Uterus (tissue), 4 donors: ENCODE measurements at places on chromosomes 7 and 10. TPM values are rescaled to one million over a fixed set of nuclear protein-coding genes. Genes with fewer than 3 reads are reported as not detected.

DNA sequence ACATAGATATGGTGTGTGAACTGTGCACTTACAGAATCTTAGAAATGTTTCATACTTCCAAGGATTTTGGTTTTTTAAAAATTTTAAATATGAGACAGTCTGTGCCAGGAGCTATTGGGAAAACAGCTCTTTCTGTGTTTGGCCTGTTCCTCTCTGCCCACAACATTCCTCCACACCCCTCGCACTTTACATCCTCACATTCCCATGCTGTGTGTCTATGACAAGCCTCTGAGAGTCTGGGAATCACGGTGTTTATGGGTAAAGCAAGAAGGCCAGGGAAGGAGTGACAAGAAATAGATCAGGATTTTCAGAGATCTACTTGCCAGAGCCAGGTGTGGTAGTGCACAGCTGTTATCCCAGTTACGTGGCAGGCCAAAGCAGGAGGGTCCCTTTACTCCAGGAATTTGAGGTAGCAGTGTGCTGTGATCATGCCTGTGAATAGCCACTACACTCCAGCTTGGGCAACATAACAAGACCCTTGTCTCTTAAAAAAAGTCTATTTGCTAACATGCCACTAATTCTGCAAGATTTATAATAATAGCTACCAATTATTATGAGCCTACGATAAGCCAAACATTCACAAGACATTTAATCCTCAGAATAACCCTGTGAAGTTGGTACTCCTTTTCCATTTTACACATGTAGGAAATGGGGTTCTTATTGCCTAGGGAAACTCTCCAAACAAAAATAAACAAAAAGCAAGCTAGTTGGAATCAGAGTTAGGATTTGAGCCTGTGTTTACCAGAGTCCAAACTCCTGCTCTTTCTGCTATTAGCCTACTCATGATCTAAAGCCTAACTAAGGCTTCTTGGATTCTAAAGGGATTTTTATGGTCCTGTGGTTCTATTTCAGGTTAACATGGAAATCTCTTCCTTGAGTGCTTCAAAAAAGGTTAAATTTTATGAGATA is 168.3 kb upstream of the SP8 start:
- DNase-seq: no peak

GRCh38 chr10:90136731-90137316 is 435.4 kb downstream of the KIF20B start:
- no peak for DNase-seq

DNA sequence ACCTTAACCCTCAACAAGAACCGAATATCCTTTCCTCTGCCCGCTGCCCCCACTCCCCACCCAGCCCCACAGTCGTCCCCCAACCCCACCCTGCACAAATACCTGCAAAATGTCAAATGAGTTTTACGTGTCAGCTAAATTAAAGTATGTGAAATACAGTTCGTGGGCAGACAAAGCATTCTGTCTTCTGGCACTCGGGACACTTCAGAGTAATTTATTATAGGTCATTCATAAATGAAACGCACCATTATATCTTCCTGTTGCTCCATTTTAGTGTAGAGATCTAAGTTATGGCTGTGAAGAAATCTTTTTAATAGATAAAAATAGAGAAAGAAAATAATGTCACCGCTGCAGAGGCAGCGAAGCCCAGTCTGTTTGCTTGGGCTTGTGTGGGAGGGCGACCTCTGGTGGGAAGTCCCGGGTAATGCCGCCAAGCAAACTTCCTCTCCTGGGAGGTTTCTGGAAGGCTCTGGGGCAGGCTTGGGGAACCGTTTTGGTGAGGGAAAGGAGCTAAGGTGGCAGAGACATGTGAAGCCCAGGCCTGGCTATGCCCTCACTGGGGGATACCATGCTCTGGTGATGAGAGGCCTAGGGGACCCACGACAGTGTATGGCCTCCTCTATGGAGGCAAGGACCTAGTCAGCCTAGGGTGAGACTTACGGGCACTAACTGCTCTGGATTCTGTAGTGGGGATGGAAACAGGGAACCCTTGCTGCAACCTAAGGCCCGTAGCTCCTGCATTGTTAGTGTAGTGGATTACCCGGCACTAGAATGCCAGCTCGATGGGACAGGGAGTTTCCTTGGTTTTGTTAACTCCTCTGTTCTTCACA is 604.9 kb downstream of the LRMDA start:
- peak; percentile 89 for DNase-seq

- no peak for DNase-seq
Observed at GRCh38 chr10:85407088-85407487, 959.5 kb downstream of the GRID1 start.

DNA sequence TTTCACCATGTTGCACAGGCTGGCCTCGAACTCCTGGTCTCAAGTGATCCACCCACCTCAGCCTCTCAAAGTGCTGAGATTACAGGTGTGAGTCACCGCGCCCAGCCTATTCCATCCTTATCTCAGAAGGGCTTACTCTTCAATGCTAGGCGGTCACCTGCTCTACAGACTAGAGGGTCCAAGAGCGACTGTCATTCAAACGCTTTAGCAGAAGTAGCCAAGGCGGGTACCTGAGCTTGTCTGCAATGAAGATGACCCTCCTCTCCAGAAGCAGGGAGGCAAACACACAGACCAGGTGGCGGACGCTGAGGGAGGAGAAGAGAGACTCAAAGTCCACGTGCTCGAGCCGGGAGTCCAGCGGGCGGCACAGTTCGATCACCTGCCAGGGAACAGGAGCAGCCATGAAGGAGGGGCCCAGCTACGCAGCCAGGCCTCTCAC is 65.1 kb upstream of the MKRN1 start:
- no peak for DNase-seq

GRCh38 chr7:28520074-28521015 is 108.0 kb downstream of the CREB5 start:
- no peak for DNase-seq

GRCh38 chr10:70320751-70321150 is 36.9 kb upstream of the NPFFR1 start:
- DNase-seq: no peak

GRCh38 chr7:6393667-6394056 is 54.1 kb downstream of the DAGLB start:
- DNase-seq: no peak

- peak; percentile 56 for DNase-seq
Observed at GRCh38 chr10:4661511-4662255, 164.3 kb upstream of the AKR1E2 start.

- no peak for DNase-seq
Observed at GRCh38 chr7:77242554-77242953, 42.9 kb upstream of the FGL2 start.

DNA sequence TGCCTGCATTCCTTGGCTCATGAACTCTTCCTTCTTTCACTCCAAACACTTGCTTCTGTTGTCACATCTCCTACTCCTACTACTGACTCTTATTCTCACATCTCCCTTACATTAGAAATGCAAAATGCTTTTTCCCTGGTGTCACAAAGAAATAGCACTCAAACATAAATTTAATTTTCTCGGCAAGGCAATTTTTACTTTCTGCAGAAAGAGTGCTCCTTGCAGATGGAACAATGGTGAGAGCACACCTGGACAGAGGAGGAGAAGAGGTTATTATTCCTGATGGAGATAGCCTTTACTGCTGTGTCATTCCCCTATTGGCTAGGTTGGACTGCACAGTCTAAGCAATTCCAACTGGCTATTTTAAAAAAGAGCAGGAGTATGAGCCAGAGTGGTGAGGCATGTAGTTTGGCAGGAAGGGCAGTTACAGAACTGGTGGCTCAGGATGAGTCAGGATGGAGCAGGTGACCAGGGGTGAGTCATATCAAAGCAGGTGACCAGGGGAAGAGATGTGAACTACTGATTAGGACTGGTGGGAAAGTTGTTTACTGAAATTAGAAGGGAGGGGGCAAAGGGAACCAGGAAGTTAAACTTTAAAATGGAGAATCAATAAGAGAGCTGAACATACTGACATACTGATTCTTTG is 52.9 kb downstream of the CYP2C9 start:
- DNase-seq: no peak

DNA sequence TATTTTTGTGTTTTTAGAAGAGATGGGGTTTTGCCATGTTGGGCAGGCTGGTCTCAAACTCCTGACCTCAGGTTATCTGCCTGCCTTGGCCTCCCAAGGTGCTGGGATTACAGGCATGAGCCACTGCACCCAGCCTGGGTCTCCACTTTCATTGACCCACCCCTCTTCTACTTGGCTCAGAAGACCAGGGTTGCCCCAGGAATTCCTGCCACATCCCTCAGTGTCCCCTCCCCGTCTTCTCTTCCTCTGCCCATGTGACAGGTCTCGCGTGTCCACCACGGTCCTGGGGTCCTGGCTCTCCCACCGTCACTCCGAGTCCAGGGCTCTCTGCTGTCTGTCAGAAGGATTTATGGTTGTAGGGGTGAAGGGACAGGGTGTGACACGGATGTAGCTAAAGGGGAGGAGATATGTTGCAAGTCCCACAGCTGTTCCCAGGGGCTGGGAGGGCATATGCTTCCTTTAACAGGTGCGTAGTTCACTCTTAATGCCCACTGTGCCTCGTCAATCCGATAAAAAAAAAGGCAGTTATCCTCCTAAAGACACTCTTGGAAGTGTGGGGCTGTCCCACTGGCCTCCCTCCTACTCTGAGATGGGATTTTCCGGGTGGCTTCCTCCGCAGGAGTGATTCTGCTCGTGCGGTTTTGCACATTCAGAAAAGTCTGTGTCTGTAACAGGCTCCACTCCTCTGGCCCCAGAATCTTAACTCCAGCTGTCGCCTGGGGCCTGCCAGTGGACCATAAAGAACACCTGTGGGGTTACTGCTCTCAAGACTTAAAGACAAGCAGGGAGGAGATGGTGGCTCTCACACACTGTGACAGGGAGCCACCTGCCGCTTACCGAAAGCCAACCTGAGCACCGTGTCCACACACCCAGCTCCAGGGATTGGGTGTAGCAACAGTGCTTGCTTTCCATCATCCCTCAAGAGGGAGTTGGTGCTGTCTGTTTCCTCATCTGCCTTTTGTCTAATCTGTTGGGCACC is 36.7 kb upstream of the SHH start:
- no peak for DNase-seq

DNA sequence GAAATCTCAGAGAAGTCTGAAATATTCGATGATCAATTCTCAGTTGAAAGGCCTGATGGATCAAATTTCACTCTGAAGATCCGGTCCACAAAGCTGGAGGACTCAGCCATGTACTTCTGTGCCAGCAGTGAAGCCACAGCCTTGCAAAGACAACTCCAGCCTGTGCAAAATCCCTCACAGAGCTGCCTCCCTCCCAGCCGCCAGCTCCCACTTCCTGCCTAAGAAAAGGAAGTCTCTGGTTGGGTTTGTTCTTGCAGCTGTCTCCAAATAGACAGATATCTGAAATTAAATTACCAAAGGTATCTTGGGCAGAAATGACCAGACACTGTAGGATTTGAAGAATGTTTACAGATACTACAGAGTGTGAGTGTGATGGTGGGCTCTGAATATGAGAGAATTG is 43.4 kb upstream of the PRSS58 start:
- DNase-seq: no peak

GRCh38 chr7:66429498-66430163 is 199.1 kb upstream of the KCTD7 start:
- DNase-seq: no peak

- no peak for DNase-seq
Observed at GRCh38 chr7:108869070-108869469, 299.4 kb downstream of the DNAJB9 start.

GRCh38 chr7:68295386-68295785 is 1298.8 kb downstream of the TYW1 start:
- no peak for DNase-seq

DNA sequence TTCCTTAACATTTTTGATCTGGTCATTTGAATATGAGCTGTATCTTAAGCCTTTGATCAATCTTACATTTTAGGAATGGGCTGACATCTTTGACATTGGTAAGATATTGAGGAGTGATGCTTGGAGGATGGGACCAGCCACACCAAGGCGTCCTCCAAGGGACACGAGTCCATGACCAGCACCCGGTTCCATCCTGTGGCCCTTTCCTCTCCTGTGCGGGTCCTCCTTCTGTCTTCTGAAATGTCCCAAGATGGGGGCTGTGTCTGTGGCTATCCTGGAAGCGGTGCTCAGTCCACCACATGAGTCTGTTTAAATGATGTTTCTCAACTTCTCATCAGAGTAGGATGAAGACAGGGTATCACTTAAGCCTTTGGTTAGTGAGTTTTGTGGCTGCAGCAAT is 67.3 kb upstream of the SHH start:
- no peak for DNase-seq

GRCh38 chr7:144011458-144012230 is 11.5 kb downstream of the OR6B1 start:
- DNase-seq: no peak

DNA sequence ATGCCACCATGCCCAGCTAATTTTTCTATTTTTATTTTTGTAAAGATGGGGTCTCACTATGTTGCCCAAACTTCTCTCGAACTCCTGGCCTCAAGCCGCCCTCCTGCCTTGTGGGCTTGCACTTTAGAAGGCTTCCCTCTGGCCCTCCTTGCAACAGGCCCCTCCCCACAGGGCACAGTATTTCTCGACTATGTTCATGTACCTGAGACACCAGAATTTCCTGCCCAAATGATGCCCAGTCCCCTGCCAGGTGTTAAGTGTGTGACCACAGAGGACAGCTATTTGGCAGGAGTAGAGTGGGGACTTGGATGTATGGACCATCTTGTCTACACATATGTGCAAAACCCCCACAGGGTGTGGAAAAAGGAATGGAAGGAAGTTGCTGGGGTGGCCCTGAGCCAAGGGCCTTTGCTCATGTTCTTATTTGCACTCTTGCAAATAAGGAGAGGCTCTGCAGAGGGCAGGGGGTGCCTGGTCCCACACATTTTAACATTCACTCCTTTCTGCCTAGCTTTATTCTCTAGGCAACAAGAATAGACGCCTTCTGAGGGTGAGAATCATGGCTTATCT is 168.4 kb upstream of the PODXL start:
- no peak for DNase-seq

- DNase-seq: no peak
Observed at GRCh38 chr7:35818513-35818912, 17.7 kb downstream of the SEPTIN7 start.

AMPH gene
- 0.51 TPM for total RNA-seq

TMEM229A gene
- total RNA-seq: not detected

ZNF92 gene
- 2.1 TPM for total RNA-seq

AKR1B15 gene
- total RNA-seq: not detected

MRPS17 gene
- 4.4 TPM for total RNA-seq

GHRHR gene
- total RNA-seq: not detected

MMD2 gene
- not detected for total RNA-seq

LRRC61 gene
- 13.8 TPM for total RNA-seq

OR2A1 gene
- not detected for total RNA-seq

LIPM gene
- total RNA-seq: not detected

FOXP2 gene
- total RNA-seq: 59.3 TPM

ERVW-1 gene
- not detected for total RNA-seq

PRLHR gene
- total RNA-seq: 0.90 TPM

HOXA7 gene
- 1.9 TPM for total RNA-seq

SEMA3D gene
- 68.6 TPM for total RNA-seq
